ENCODE measurements at places on chromosomes 4 and X.

- no peak for DNase-seq
Measured at GRCh38 chrX:152600853-152601633, 36.7 kb upstream of the GABRQ start.

DNA sequence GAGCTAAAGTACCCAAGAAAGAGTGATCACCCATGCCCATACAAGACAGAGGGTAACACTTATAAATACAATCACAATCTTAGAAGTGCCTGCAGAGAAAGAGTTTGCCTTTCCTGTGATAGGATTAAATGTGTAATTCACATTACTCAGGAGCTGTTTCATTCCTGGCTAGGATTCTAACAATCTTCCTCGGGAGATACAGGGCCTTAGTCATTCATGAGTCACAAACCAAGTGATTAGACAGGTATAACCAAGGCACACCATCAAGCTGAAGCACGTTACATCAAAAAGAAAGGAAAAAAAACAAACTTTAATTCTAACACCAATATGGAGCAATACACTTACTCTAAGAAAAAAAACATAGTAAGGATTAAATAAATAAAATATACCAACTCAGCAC, 14.9 kb downstream of the ABCG2 start:
- peak; percentile 33 for DNase-seq

DNA sequence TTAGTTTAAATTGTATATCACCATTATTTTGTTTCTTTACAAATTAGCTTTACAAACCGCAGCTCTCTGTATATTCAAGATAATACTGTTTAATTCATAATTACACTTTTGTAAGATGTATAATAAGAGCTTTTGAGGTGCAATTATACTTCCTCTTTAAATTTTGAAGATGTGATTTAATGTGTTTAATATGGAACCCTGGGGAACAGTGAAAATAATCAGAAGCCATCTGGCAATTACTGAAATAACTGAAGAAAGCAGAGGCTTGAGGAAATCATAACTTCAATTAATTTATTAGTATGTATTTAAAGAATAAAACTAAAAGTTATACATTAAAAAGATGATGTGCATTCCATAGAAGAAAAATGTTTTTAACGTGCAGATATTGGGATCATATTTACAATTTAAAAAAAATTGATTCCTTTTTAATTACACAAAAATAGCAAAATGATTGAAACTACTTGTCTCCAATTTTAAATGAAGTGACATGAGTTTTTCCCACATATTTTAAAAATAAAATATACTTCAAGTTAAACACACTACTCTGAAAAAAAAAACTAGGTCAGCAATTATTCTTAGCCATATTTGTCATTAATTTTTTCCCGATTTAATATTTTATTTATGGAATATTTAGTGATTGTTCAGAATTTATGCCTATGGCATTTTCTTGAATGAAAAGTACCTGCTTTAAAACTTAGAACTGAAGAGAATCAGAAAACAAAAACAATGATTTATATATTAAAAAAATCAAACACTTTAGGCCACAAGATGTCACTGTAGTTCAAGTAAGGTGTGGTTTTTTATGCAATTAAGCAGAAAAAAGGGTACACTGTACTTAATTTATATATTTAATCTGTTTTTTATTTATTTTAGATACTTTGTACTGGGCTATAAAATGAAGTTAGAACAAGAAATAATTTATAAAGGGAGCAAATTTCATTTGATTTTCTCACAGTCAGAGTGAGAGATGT, 942.7 kb upstream of the NDST4 start:
- peak; percentile 2 for DNase-seq

- DNase-seq = no peak
Measured at GRCh38 chr4:95068818-95069478, 311.2 kb downstream of the BMPR1B start.

GRCh38 chr4:12146339-12146738, 717.6 kb upstream of the HS3ST1 start:
- DNase-seq = no peak

DNA sequence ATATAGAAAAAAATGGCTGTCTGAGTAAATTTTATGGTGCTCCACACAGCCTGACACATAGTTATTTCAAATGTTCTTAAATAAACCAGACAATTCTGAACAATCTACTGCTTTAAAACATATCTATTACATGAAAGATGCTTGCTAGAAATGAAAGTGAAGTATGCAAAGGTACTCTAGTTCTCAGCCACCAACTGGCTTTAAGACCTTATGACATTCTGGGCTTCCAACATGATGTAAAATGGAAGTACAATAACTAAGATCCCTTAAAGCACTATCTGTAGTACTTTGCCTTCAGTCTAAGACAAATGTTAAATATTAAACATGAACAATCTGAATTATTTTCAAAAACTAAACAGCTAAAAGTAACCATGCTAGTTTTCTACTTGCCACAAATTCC, 17.3 kb downstream of the HUWE1 start:
- DNase-seq = no peak

DNA sequence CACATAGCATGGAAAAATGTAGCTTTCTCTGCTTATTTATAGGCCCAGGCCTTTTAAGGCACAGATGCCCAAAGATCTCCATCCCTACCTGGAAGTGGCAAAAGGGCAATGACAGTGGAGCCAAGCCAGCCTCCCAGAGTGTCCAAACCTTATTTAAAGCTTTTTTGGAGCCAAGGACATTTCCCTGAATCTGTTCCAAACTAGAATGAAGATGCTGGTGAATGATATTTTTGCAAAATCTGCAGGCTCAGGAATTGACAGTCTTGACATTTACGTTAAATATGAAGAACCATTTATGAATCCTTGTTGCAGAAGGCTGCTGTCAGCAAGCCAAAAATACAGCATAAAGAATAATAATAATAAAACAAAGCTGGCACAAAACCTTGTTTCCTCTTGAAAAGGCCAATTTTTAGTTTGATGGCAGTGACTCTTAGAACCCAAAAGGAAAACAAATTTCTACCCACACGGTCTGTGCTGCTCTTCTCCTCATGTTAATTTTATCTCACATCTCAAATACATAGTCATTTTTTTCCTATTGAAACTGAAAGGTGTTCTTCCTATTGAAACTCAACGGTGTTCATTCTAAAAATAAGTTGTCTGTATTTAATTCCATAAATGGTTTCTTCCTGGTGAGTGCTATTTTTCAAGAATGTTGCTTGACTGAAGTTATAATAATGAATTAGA, 206.3 kb upstream of the TBL1X start:
- DNase-seq = no peak

DNA sequence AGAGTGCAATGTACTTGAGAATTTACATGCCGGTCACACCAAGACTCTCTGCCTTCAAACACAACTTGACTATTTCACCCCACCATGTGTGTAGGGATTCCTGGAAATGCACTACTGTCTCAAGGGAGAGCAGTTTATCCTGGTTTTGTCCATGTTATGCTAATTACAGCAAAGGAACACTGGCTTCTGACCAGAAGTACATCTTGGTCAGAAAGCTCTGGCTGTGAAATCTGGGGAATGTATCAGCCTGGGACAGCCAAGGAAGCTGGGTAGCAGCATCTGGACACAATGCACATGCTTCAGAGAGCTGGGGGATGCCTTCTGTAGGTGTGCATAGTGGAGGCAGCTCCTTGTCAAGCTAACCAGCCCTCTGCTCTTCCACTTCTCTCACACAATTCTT, 1432.6 kb upstream of the TENM3 start:
- no peak for DNase-seq

DNA sequence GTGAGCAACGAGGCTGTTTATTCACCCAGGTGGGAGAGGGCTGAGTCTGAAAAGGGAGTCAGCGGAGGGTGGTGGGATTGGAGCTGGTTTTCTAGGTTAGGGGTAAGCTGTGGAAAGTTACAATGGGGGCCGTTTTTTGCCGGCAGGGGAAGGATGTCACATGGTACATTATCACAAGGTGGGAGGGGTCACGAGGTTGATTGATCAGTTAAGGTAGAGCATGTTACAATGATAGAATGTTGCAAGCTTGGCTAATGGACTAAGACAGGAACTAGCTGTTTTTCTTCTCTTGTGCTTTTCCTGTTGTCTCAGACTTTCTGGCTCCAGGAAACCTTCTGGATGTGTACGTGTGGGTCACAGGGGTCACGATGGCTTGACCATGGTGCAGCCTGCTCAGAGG, 536.3 kb upstream of the HTR2C start:
- DNase-seq = no peak

- no peak for DNase-seq
Measured at GRCh38 chrX:15469613-15470012, 23.5 kb downstream of the PIR start.

Data from HTR-8/SVneo (cell line).